ENCODE measurements at places on chromosomes 13 and 19. TPM values are rescaled to one million over a fixed set of nuclear protein-coding genes. Genes with fewer than 3 reads are reported as not detected.

Gene ELANE
- not detected for total RNA-seq

Gene NPHS1
- not detected for total RNA-seq

Gene ADGRE1
- 1.8 TPM for total RNA-seq

Gene ODAD3
- not detected for total RNA-seq

Gene MTUS2
- total RNA-seq: not detected

Gene ZNF234
- total RNA-seq: 12.6 TPM

Gene ANGPTL8
- total RNA-seq: not detected

DNA sequence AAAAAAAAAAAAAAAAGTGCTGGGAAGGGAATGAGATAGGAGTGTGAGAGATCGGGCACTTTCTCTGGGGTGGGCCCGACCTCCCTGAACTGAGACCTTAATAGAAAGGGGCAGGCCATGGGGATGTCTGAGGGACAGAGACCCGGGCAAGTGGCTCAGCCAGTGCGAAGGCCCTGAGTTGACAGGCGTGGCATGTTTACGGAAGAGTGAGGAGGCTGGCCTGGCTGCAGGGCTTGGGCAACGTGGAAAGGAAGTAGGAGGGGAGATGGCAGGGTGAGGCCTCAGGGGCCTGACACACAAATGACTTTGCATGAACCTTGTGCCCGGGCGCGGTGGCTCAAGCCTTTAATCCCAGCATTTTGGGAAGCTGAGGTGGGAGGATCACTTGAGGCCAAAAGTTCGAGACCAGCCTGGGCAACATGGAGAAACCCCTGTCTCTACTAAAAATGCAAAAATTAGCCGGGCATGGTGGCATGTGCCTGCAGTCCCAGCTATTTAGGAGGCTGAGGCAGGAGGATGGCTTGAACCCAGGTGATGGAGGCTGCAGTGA, 13.9 kb downstream of the FCHO1 start:
- no peak for DNase-seq

- DNase-seq: no peak
Measured at GRCh38 chr13:49527123-49527522, 31.4 kb downstream of the PHF11 start.

GRCh38 chr13:72109863-72110262, 242.9 kb upstream of the DACH1 start:
- DNase-seq: no peak

GRCh38 chr13:91836553-91836952, 438.1 kb downstream of the GPC5 start:
- DNase-seq: no peak

GRCh38 chr19:5683177-5683886, 2.5 kb downstream of the HSD11B1L start:
- no peak for DNase-seq

DNA sequence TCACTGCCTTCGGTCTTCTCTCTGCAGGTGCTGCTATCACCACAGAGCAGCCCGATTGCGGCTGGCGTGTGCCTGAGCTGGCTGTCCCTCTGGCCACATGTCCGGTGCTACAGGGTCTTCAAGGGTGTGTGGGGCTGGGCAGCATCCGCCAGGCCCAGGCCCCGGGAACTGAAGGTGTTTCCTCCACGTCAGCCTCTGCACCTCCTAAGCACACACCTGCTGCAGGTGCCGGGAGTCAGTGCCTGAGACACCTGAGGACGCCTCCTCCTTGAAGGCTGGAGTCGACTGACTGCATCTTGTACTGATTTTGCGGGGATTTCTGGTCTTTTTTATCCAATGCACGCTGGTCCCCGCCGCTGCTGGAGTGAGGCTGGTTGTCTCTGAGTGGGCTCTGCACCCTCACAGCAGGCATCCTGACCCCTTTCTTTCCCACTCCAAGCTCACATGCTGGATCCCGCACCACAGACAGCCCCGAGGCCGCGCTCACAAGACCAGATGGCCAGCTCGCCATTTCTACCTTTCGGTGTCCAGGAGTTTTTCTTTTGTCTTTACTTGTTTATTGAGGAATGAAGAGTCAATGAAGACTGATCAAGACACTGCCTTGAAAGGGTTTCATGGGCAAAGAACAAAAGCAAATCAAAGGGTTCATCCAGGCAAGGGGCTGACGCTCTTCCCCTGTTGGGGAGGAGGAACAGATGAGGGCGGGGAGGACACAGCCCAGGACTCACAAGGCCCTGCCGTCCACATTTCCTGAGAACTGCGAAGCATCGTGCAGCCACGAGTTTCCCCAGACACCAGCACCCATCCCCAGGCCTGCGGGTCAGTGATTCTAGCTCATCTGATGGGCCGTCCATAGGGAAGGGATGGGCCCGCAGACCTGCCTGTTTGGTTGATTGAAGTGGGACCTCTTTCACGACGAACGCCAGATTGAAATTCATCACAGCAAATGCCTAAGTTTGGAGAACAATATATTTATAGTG, 203.8 kb upstream of the SOX1 start:
- no peak for DNase-seq

DNA sequence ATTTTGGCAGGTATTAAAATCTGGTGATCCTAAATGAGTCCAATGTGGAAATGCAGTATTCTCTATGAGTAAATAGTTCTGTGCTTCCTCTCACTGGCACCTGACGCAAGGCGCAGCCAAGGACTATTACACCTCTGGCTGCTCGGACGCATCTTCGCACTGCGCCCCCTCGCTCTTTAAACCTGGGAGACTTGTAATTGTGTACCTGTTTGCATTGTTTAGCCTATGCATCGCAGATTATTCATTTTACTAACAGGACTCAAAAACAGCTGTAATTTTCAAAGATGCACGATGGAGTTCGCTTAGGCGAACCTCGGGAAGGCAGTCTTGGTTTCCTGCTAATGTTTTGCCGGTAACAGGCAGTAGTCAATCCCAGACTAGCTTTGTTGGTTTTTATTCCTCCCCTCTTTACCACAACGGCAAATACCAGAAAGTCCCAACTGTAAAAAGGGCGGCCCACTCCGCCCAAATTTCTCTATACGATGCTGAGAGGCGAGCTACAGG, 113.2 kb downstream of the KCNRG start:
- peak; percentile 32 for DNase-seq

DNA sequence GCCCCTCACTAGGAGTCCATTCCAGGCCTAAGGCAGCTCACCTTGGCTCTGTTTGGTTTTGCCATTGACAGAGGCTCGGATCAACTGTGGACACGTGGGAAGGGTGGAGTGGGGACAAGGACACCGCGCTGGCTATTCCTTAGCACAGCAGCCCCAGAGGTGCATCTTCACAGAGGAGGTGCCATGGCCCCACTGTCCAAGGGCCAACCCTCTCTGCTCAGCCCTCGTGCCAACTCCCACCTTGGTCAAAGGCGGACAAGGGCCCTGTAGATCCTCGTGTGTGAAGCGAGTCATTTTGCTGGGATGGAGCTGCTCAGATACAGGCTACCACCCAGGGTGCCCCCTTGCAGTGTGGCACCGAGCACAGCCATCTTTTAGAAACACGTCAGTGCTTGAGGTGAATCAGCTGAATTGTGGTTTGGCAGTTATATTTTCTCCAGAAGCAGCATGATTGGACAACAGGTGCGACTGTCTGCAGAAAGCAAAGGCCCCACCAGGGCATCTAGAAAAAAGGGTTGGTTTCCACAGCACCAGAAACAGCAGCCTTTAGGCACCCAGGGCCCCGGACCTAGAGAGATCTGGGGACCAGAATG, 192.1 kb upstream of the GPR12 start:
- no peak for DNase-seq

DNA sequence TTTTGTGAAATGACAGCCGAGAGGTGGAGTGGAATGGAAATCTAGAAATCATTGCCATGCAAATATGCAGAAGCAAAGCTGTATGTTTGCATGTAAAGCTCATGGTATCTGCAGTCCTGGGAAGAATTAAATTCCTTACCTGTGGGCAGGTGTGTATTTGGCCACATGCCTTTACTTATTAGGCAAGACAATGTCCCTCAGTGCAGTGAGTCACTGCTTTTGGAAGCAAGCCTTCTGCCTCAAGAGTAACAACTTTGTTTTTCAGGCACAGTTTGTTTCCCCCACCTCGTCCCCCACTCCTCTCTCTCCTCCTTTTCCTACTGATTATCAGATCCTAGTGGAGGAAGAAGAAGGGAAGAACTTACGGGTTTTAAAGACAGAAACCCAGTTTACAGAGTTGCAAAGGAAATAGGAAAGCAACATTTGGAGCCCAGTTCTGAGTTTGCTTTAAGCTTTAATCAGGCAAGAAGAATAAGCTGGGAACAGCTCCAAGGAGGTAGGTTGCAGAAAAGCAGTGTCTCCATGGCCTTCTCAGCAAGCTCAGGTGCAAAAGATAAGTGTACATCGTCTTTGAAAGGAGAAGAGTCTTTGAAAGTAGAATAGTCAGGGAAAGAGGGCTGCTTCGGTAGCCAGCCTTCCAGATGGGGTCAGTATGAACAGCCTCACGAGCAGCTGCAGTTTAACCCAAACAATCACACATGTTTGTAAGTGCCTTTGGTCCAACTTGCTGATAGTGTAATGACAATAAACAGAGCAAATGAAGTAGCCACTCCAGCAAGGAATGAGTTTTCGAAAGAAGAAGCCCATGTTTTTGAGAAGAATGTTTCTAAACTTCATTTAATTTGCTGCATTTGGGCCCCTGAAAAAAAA, 190.1 kb downstream of the KLF5 start:
- DNase-seq: no peak

- DNase-seq: no peak
Measured at GRCh38 chr19:55176076-55176475, 4.0 kb downstream of the SYT5 start.
